Stimulated activated CD4-positive, alpha-beta T cell treated with anti-CD3 and anti-CD28 coated beads, Interleukin-1b, Interleukin-23, amount 100 ng/mL, for 1 hour (primary cell): ENCODE measurements at places on chromosomes 11 and 22.

DNA sequence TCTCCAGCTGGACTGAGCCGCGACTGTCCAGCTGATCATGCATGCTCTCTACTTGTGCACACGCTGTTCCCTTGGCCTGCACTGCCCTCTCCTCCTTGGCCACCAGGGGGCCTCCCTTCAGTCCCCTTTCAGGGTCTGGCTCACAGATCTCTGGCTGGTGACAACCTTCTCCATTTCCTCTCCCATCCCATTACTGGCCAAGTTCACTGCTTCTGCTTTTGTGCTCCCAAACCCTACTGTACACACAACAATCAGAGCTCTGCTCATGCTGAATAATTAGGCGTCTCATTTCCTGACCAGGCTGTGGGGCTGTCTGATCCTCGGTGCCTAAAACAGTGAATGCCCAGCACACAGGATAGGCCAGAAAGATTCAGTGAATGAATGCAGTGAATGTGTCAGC is 224.0 kb upstream of the NARS2 start:
- no peak for DNase-seq

DNA sequence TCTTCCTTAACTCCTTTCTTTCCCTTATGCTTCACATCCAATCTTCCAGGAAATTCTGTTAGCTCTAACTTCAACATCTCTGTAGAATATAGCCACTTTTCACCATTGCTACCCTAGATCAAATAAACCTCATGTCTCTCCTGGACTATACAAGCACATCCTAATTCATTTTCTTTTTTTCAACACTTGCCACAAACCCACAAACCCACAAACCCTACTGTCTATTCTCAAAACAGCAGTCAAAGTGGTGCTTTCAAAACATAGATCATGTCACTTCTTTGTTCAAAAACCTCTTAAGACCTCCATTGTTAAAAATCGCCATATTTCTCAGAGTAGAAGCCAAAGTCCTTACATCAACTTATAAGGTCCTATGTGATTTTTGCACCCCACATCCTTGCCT is 94.3 kb downstream of the PIWIL4 start:
- no peak for DNase-seq

DNA sequence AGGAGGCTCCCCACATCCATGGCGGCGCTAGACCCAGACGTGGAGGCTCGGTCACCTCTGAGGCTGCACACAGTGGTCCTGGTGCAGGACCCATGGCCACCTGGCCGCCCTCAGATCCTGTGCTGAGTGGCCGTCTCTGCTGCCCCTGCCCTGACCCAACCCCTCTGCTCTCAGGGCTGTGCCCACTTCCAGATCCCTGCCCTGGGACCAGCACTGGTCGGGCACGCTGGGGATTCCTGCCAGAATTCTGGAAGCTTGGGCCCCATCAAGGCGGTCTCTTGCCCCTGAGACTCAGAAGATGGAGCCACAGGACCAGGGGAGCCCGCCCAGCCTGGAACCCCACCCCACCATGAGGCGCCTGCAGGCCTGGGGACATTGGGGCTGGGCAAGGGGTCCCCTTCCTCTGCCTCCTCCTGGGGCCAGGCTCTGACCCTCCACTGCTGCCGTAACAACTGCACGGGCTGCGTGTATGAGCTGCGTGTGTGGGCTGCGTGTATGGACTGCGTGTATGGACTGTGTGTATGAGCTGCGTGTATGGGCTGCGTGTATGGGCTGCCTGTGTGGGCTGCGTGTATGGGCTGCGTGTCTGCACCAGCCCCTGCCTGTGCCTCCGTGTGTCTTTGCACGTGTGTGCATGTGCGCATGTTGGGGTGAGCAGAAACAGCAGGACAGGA is 48.7 kb downstream of the IGLL1 start:
- DNase-seq = no peak

GRCh38 chr11:2251138-2251537 is 19.2 kb downstream of the ASCL2 start:
- DNase-seq = no peak

- DNase-seq = no peak
Measured at GRCh38 chr11:114399490-114400215, 658 bp downstream of the C11orf71 start.

DNA sequence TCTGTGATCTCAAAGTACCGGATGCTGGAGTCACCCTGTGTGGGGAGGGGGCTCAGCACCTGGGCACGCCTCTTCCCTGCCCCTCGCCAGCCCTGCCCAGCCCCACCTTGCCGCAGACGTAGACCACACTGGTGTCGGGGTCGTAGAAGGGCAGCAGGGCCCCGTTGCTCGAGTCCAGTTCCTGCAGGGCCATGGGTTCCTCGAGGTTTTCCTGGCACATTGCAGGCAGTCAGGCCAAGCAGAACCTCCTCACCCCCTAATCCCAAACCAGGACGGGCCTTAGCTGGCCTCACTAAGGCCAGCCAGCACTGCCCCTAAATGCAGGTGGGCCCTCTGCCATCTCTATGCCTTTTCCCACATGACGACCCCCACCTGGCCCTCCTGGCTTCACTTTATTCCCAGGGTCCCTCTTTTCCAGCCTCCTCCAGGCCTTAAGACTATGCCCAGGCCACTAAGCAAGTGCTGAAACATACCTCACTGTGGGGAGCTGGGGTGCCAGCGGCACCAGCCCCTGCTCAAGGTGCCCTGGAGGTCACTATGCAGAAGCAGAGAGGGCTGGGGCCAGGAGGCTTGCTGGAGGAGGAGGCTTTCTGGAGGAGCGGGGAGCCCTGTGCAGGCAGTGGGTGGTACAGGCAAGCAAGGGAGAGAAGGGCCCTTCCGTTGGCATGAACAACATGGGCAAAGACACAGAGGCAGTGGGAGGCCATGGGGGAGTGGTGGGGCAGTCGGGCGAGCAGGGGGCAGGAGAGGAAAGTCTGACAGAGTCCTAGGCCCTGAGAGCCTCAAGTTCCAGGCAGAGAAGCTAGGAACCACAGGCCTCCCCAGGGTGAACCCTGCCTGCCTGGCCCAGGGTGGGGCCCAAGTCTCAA is 2.8 kb downstream of the CORO1B start:
- DNase-seq = no peak

GRCh38 chr11:119759324-119759723 is 30.3 kb upstream of the NECTIN1 start:
- no peak for DNase-seq

- DNase-seq = no peak
Measured at GRCh38 chr22:44256556-44257485, 55.9 kb downstream of the SHISAL1 start.

- no peak for DNase-seq
Measured at GRCh38 chr11:844693-845644, 2.3 kb downstream of the TSPAN4 start.

DNA sequence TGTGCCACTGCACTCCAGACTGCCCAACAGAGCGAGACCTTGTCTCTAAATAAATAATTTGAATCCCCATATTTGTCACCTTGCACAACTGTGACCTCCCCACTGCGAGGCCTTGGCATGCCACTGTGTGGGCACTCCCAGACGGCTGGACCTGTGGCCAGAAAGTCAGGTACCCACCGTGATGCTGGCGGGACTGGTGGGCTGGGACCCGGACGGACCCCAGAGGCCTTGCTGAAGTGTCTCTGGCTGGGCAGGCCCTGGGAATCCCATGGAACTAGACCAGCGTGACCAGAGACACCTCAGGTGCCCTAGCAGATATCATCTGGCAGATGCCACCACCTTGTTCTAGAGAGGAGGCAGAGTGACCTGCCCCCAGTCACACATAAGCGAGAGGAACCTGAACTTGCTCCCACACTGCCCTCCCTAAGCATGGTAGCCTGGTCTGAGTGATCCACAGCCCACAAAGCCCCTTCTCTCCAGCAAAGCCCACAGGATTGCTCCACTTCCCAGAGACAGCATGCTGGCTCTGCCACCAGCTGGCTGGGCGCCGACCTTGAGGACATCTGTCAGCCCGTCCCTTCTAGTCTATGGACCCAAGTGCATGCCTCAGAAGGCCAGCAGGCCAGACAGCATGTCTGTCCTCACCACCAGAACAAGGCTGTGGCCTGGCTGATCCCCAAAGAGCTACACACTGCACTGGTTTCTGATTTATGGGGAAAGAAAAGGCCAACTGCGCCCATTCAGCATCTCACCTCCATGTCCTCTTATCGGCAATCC is 9.5 kb downstream of the MACROD1 start:
- no peak for DNase-seq

DNA sequence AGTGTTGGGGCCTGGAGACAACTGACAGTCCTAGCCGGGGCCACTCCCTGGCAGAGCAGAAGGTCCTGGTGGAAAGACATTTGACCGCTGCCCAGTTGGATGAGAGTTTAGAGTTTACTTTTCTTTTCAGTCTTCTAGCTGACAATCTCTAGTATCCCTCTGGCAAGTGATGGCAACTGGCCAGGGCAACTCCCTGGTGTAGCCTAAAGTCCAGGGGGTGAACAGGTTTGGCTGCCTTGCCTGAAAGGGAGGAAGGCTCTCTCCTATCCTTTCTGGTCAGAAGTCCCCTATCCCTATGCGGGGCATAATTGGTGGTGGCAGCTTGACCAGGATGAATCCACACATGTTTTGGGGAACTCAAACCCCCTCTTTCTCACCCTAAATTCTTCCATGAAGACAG is 16.8 kb upstream of the MSANTD2 start:
- no peak for DNase-seq

- DNase-seq = no peak
Measured at GRCh38 chr22:50568626-50569025, 5.9 kb upstream of the SYCE3 start.

- no peak for DNase-seq
Measured at GRCh38 chr11:132058211-132058772, 687.9 kb downstream of the NTM start.

DNA sequence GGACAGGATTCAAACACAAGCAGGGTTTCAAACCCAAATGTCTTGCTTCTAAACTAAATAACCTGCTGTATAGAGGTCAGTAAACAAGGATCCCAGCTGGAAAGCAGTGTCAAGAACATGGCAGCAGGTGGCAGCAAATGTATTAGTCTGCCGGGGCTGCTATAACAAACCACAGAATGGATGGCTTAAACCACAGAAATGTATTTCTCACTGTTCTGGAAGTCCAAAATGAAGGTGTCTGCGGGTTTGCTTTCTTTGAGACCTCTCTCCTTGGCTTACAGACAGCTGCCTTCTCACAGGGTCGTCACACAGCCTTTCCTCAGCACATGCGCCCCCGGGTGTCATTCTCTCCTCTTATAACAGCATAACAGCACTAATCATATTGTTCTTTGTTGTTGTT is 65.1 kb upstream of the LRRC55 start:
- no peak for DNase-seq

GRCh38 chr22:34997633-34998299 is 68.2 kb upstream of the ISX start:
- DNase-seq = no peak

DNA sequence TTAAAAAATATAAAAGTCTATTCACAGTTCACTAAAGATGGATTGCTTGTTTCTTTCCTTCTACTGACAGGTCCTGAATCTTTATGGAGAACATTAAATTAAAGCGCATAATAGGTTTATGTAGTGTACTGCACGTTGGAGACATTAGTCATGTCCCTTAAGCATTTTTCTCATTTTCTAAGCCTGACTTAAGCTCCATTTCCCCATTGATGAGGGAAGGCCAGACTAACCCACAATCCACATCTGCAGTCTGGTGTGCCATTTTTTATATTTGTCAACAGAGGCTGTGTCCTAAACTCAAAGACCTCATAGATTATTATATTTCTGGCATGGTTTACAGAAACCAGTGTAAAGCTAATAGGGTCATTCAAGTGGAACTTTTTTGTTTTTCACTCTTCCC is 39.9 kb downstream of the CADM1 start:
- DNase-seq = no peak

GRCh38 chr11:128717516-128717915 is 23.6 kb downstream of the FLI1 start:
- no peak for DNase-seq

- DNase-seq = no peak
Measured at GRCh38 chr22:24594569-24595120, 1.8 kb upstream of the LRRC75B start.

- DNase-seq = no peak
Measured at GRCh38 chr11:131428853-131429252, 58.4 kb downstream of the NTM start.

- DNase-seq = no peak
Measured at GRCh38 chr22:33477120-33478111, 419.2 kb upstream of the SYN3 start.

DNA sequence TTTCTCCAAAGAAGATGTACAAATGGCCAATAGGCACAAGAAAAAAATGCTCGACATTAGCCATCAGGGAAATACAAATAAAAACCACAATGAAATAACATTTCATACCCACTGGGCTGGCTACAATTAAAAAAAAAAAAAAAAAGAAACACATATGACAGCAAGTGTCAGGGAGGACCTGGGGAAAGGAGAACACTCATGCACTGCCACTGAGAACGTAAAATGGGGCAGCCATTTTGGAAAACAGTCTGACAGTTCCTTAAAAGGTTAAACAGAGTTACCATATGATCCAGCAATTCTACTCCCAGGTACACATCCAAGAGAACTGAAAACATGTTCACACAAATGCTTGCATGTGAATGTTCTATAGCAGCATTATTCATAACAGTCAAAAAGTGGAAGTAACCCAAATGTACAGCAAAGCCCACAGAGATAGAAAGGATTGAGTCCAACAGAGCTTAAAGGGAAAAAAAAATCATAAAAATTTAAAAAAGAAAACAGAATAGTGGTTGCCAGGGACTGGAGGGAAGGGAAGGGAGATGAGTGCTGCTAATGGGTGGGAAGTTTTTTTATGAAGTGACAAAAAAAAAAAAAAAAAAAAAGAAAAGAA is 48.4 kb upstream of the CYP2D6 start:
- DNase-seq = no peak
